Right cardiac atrium (tissue), 5 donors: ENCODE measurements at places on chromosomes 5 and 9. TPM values are rescaled to one million over a fixed set of nuclear protein-coding genes. Genes with fewer than 3 reads are reported as not detected.

PCDHGA3 gene
- 2.1 TPM for polyA plus RNA-seq

TNC gene
- polyA plus RNA-seq: 2.5 TPM

GRCh38 chr5:15383469-15383868 is 116.5 kb upstream of the FBXL7 start:
- DNase-seq: no peak

DNA sequence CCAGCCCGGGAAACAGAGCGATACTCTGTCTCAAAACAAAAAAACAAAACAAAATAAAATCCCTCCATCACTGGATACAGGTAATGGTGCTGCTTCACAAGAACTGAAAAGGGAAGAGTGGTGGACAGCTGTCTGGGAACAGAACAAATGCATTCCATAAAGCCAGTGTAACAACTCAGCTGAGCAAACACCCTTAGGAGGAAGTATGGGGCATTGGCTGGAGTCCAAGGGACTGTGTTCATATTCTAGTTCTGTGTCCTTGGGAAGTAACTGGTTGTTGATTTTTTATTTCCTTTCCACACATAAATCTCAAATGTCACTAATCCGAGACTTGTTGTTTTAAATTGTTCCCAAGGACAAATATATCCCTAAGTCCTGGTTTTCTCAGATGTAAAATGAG is 38.3 kb downstream of the HTR1A start:
- no peak for DNase-seq

- no peak for DNase-seq
Observed at GRCh38 chr9:84187090-84187489, 153.5 kb downstream of the SLC28A3 start.

GRCh38 chr9:129952337-129952736 is 90.7 kb downstream of the FNBP1 start:
- DNase-seq: no peak
